Stimulated activated CD4-positive, alpha-beta T cell treated with anti-CD3 and anti-CD28 coated beads, TNF-alpha, amount 100 ng/mL, for 48 hours (primary cell): ENCODE measurements at places on chromosomes 3 and 15.

DNA sequence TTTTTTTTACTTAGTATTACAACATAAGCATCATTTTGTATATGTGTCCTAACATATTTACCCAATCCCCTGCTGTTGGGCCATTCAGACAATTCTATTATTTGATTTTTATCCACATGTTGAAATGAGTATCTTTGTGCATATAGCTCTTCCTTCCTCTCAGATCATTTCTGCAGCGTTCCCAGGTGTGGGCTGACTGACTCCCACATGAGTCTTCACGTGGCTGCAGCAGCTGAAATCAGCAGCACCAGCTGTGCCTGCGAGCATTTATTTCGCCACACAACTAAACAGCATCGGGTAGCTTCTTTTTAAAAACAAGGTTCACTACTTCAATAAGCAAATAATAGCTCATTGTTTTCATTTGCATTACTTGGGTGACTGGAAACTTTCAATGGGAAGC is 44.5 kb upstream of the PDE8A start:
- no peak for DNase-seq

- DNase-seq = peak; percentile 17
Measured at GRCh38 chr3:141000027-141000663, 51.0 kb upstream of the SPSB4 start.

GRCh38 chr3:185764980-185765370 is 59.9 kb downstream of the IGF2BP2 start:
- no peak for DNase-seq

DNA sequence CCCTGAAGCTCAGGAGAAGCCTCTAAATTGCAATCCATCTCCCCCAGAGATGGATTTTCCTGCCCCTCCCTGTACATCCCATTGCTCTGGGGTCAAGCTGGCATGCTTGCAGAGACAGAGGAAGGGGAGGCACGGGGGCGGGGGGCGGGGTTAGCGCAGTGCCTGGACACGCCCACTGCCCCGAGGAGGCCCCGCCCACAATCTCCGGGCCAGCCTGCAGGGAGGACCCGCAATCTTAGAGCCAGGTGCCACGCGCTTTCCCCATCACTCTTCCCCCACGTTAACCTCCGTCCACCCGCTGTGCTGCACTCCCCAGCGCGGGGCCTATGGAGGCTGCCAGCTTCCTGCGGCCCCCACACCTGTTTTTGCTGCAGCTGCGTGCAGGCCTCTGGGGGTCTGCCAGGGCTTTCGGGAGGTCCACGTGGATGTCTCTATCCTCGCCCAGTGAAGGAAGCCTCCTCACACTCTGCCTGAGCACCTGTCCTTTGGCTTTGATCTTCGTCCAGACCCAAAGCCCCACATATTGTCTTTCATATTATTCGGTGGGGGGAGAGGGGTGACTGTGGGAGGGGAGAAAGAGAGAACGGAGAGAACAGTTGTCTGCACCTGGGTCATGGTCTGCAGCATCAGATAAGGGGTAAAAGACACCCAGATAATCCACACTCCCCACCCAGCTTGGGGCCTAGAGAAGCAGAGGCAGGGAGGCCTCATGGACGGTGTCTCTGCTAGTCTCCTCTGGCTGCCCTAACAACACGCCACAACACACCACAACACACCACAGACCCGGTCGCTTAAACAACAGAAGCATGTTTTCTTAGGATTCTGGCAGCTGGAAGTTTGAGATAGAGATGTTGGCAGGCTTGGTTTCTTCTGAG is 118.0 kb upstream of the MEF2A start:
- DNase-seq = no peak

DNA sequence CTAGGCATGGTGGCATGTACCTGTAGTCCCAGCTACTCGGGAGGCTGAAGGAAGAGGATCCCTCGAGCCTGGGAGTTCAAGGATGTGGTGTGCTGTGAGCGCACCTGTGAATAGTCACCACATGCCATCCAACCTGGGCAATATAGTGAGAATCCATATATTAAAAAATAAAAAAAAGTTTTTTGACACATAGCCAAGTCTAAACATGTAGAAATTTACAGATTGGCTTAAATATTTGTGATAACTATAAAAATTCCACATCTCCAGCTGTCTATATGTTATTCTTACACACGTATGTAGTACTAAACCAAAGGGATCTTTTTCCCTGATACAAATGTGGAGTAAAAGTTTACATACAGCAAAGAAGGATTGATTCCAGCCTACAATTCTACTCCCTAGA is 119.7 kb downstream of the CNTN4 start:
- DNase-seq = no peak

GRCh38 chr3:31832551-31832950 is 148.5 kb downstream of the OSBPL10 start:
- no peak for DNase-seq

DNA sequence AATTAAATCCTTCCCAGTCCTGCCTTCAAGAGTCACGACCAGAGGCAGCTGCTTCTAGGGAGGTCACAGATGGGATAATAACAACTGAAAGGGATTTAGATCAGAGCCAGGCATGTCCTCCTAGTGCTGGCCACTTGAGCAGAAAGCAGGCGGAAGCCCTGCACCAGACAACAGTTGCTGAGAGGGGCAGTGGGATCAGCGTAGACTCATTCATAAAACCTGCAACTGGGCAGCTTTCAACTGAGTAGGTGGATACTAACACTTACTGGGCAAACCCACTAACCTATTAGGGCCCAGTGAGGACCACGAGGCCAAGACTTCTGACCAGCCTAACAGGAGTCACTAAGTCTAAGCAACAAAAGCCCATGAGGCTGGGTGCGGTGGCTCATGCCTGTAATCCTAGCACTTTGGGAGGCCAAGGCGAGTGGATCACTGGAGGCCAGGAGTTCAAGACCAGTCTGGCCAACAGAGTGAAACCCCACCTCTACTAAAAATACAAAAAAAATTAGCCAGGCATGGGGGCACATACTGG is 67.0 kb downstream of the DAPK2 start:
- no peak for DNase-seq

GRCh38 chr3:182936918-182937285 is 43.4 kb downstream of the DCUN1D1 start:
- DNase-seq = no peak

DNA sequence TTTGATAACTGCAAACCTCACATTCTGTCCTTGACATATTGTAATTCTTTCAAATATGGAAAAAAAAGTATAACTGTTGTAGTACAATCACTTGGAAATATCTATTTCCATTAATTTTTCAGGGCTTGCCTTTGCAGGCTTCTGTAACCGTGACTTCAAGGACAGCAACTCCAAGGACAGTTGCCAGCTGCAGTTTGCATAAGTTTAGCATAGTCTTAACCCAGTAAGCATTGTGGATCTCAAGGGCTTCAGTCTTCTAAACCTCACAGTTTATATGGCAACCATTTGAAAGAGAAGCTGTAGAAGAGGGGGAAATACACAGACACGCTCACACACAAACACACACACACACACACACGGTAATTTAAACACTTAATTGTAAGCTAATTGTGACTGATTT is 112.8 kb upstream of the GPR149 start:
- no peak for DNase-seq

DNA sequence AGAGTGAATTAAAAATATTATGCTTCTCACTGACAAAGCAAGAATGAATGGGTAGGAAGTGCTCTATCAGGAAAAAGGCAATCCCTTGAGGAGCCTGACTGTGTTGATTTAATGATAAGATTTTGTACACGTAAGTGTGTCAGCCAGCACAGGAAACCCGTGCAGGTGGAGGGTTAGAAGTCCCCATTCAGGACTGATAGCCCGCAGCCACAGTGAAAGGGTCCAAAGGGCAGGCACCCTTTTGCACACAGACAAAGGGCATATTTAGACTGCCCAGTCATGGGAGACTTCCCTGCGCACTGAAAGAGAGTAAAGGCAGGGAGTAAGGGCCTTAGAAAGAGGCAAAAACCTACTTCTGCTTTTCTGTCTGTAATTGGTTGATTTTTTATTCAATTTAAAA is 26.4 kb upstream of the SKIL start:
- DNase-seq = no peak

- DNase-seq = no peak
Measured at GRCh38 chr3:409011-409410, 212.4 kb downstream of the CHL1 start.

DNA sequence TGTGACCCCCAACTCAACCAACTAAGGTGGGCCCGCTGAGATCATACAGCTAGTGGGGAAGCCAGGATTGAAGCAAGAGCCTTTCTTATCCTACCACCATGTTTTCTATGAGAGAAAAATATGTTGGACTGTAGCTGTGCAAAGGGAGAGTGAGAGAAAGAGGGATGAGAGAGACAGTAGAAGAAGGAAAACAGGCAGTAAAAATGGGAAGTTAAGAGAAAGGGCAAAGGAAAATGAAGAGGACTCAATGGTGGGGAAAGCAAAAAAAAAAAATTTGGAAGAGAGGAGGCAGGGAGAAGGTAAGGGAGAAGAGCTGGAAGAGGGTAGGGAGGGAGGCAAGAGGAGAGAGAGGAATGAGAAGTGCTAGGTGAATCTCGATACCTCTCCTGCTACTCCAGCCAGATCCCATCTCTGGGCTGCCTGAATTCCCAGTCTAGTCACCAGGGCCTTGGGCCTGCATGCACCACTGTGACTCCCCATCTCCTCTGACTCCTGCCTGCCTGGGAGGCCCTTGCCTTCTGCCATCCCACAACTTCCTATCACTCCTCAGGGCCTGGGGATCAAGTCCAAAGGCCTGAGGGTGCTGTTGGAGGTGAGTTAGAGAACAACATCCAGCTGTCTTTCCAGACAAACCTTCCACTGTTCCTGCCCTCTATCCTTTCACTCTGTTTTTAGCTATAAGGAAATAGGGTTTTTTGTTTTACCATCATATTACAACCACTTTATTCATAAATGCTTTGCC is 15.7 kb downstream of the FAM81A start:
- DNase-seq = no peak

DNA sequence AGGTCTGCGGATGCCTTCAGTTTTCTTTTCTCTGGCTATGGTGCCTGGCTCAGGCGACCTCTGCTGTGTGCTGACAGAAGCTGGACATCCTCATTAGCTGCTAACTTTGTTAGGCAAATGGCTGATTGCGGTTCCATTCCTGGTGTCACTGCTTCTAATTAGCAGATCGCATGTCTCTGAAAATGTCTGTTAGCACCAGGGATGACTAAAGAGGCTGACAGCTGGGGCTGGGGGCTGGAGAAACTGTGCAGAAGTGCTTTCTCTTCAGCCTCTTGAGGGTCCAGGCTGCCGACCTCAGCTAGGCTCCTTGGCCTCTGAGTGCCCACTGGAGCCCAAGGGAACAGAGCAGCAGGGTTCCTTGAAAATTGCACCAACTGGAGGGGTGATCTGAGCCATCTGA is 39.3 kb downstream of the CHCHD6 start:
- DNase-seq = no peak

GRCh38 chr15:63672369-63672768 is 75.2 kb downstream of the FBXL22 start:
- DNase-seq = no peak
